Lung microvascular endothelial cell (primary cell): ENCODE measurements at places on chromosomes 3 and 15. TPM values are rescaled to one million over a fixed set of nuclear protein-coding genes. Genes with fewer than 3 reads are reported as not detected.

DNA sequence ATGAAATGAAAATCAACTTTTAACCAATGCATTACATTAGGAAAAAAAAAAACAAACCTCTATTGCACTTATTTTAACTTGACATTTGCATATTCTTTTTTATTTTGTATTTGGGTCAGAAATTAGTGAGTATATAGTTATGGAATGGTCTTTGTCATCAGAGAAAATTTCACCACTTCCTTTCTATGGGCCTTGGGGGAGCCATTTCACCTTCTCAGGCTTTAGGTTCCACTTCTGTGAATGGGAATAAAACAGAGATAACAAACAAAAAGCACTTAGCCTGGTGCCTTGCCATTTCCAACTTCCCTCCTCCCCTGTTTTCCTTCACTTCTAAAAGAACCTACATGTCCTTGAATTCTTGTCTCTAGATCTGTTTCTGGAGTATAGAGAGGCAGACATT is 168.0 kb upstream of the STT3B start:
- DNase-seq, result no peak

DNA sequence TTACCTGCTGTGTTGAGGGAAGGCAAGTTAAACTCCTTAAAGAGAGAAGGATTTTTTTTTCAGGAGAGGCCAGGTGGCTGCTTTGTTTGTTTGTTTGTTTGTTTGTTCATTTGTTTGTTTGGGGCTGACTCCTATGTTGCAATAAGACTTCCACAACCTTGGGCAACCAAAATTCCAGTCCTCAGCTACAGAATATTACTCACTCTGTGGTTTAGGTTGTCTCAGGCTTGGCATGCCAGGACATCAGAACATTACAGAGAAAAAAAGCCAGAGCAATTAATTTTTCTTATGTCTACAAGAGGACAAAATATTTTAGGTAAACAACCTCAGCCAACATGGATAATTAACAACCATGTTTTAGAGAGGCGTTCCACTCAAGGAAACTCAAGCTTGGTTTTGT is 156.7 kb upstream of the ATP11B start:
- DNase-seq, result no peak

AP3B2 gene
- total RNA-seq, result not detected in 2 replicates

- DNase-seq, result no peak
These were observed 56.9 kb downstream of the CACNA1D start for GRCh38 chr3:53551324-53551723.

DNA sequence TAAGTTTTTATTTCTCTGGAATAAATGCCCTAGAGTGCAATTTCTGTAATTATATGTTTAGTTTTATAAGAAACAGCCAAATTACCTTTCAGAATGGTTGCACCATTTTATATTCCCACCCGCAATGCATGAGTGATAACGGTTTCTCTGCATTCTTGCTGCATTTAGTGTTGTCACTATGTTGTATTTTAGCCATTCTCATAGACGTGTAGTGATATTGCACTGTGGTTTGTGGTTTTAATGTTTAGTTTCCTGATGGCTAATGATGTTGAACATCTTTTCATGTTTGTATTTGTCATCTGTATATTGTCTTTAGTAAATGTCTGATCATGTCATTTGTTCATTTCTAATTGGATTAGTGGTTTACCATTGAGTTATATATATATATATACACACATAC is 73.0 kb upstream of the GOLIM4 start:
- DNase-seq, result no peak

DNA sequence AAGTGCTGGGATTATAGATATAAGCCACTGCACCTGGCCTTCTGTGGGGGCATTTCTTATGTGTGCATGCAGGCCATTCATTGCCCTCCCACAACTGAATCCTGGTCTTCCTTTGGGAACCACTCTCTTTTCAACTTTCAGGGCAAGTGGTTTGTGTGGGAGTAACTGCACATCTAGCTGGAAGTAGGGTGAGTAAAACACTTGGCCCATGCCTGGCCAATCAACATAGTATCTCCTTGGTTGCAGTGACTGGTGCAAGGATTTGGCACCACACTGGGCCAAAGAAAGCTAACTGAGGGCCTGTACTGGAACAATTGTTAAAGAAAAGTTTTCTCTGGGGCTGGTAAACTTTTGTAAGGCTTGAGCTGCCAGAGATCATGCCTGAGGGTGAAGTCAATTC is 189.2 kb upstream of the FEZF2 start:
- DNase-seq, result no peak

GP9 gene
- not detected in 2 replicates for total RNA-seq

DNA sequence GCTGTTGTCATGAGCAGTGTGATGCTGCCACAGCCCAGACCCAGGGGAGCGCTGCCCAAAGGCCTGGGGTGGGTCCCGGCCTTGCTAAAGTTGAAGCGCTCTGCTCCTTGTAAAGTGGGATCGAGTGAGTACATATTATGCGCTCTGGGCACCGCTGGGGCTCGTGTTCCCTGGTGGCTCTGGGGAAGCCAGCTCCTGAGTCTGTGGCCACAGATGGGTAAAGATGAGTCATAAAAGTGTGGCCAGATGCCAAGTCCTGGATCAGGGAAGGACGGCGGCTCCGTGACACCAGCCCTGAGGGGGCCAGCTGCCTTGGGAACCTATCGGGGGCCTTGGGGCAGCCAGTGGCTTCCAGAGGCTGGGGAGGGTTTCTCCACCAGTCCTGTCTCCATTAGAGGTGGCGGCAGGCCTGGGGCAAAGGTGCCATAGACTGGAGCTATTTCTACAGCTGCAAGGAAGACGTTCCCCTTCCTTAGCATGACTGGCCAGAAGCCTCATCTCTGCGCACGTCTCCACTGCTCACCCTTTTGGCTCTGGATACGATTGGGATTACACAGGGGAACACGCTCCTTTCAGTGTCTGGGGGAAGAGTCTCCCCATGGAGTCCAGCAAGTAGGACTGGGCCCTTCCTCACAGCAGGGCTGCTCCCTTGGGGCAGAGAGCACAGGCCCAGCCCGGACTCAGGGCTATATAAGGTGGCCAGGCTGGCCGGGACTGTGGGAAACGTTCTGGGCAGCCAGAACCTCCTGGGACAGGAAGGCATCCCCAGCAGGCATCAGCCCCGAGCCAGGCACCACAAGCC is 1.2 kb upstream of the ITIH4 start:
- peak; percentile 85 for DNase-seq

DNA sequence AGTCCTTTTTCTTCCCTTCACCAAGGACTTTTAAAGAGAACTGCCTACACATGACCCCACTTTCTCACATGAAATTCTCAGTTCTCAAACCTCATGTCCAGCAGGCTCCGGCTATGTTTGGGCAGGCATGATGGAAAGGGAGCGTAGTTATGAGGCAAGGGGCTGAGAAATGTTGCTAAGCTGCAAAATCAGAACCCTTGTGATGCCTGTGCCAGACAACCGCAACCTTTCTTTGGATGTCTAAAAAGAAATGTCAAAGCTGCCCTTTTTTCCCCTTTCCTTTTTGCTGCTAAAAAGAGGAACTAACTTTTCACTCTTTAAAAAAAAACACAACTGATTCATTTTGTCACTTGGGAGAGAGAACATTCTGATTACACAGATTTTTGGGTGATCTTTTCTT is 19.2 kb downstream of the GNB4 start:
- no peak for DNase-seq

GPD1L gene
- total RNA-seq, result 8.9 and 12.9 TPM in 2 replicates

DZIP1L gene
- 0.60 and 1.7 TPM in 2 replicates for total RNA-seq

DNA sequence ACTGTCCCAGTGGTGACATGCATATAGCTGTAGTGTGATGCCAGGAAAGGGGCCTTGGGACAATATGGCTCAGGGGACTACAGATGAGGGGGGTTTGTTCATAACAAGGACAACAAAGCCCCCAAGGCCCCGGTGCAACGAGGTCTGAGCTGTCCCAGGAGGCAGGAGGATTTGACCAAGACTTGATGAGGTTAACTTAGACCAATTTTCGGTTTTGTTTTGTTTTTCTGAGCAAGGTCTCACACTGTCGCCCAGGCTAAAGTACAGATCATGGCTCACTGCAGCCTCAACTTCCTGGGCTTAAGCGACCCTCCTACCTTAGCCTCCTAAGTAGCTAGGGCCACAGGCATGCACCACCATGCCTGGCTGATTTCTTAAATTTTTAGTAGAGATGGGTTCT is 23.8 kb downstream of the EFCAB12 start:
- no peak for DNase-seq

DNA sequence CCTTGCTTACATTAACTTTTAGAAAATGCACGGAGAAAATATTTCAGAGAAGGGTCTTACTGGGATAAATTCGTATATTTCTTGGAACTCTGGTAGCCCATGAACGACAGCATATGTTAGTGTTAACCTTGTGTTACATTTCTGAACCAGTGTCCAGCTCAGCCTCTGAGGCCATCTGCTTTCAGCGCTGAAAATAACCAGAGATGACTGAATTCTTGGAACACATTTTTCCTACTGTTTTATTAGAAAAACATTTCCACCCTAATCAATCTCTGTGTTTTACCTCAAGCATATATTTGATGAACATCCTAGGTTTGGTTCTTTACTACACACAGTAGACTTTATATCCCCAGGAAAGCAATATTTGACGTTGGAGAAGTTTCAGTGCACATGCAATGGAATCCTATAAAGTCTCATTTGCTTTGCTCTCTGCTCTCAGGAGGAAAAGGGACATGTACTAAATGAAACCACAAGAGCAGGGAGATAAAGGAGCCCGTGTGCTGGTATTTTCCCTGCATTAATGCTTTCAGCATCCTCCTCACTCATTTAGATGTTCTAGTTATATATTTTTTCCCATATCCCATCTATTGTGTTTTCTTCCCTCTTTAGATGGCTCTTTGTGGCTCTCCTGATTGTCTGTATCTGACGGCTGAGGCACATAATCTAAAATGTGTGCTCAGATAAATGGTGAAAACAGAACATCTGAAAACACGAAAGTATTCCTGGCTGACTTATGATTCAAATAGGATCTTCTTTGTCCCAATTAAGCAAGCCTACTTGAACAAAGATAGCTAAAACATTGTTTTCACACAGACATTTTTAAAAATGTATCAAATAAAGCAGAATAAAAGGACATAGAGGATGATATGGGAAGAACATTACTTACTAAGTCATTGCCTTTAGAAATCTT is 151.7 kb upstream of the KCNMB2 start:
- no peak for DNase-seq

DNA sequence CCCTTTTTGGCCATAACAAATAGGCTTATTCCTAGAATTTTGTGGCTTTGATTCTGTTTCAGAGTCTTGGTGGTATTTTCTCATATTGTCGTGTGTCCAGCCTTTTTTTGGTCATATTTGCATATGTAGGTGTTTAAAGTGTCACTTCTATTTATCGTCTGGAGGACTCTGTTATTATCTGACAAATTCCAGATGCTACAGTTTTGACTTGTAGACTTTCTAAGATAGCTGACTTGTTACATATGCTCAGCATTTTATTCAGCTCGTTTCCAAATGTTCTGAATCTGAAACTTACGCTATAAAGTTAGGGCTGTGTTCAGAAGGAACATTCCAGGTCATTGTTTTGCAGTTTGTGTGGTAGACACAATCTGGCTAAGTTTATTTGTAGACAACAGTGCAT is 1.9 kb downstream of the PPP4R2 start:
- no peak for DNase-seq

SMCO1 gene
- total RNA-seq, result not detected in 2 replicates

- DNase-seq, result no peak
These were observed 3.0 kb upstream of the SLC28A1 start for GRCh38 chr15:84881520-84881830.

- DNase-seq, result peak; percentile 71
These were observed 80.8 kb downstream of the GSK3B start for GRCh38 chr3:120013481-120013880.

DNA sequence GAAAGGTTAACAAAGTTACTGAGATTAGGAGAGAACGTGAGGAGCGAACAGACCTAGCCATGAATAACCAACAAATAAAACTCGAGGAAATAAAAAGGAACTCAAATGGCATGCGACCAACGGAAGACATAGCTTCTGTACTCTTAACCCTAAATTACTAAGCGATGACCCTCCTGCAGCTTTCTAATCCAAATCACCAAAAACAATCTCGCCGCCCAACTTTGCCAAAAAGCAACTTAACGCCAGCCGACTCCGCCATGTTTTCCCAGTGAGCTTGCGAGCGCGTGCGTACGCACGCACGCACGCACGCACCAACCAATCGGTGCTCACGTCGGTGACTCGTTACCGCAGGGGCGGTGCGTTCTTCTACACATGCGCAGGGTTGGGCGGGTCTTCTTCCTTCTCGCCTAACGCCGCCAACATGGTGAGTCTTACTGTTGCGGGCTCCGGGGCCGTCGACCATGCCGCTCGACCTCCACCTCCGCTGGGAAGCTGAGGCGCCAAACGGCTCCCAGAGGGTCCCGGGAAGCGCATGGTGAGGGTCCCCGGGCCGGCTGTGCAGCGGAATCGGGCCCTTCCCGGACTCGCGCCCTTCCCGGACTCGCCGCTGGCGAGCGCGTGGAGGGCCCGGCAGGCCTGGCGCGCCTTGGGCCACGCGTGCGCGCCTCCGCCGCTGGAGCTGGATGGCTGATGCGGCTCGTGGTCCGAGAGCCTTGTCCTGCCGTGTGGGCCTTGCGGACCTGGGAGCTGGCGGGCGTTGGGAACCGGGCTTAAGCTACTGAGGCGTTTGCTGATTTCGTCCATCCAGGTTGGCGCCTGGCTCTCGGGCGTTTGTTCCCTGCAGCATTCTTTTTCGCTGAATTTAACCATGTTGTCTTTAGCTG is at the start of gene RPL14:
Gene RPL14, plus strand, starts transcription at position 400 of the 884 bp plus-strand sequence. Its CDS starts 133 bp downstream, at position 533.
- DNase-seq, result peak; percentile 98

ECE2 gene
- total RNA-seq, result not detected in 2 replicates

- DNase-seq, result no peak
These were observed 8.4 kb downstream of the CSPG4 start for GRCh38 chr15:75704263-75704615.

DNA sequence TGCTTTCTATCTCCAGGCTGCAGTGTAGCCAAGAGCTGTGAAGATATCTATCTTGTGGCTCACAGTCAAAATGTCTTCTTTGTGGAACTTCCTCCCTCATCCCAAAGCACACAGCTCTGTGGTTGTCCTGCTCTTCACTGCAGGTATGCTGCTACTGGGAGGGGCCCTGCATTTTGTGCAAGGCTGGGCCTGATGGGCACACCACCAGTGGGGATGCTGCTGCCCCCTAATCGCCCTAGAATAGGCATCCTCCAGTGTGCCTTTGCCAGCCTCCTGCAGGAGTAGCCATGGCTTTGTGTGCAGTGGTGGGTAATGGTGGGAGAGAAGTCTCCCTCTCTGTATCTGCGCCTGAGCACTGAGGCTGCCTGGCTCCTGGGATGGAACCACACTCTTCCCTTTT is 297.3 kb downstream of the DOCK3 start:
- no peak for DNase-seq

DNA sequence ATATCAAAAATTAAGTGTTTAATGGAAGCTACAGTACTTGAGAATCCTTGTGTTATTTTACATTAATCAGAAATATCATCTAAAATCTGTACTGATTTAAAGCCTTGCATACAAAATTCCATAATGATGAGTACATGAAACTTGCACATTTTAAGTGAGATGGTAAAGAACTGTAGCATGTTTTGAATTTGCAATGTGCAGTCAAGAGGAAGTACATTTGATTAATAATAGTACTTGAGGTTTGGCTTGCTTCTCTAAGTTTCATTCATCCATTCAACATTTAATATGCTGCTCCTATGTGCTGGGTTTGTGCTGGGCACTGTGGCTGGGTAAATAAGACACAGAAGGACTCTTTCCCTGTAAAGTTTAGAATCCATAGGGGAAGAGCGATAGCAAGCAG is 332.3 kb downstream of the CNTN3 start:
- DNase-seq, result no peak
